ENCODE measurements at places on chromosomes 3 and 15.

DNA sequence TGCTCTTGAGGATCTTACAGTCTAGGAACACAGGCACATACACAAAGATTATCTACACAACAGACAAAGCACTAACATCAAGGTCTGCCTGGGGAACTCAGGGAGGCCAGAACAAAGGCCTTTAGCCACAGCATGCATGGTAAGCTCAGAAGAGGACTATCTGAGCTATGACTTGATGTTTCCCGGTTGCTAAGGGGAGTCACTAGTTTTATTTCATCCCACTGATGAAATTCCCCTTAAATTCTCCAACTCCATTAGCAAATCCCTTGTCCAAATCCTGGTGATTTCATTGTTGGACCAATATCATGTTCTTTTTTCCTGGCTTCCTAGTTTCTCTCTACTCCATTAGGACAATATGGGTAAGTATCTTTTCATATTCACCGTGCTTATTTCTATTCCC, 23.3 kb downstream of the FBN1 start:
- no peak for DNase-seq

DNA sequence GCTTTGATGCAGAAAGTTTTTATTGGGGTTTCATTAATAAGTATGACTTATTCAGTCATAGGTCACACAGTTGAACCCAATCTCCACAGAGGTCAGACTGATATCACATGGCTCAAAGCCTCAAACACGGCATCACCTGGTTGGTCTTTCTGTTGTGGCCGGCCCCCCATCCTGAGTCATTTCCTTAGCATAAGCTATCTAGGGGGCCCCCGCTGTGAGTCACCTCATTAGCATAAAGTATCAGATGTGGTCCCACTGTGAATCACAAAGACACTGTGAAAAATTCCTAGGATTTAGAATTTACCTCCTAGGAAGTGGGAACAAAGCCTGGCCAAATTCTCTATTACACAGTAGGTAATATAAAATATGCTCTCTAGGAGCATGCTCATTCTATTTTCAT, 502.2 kb downstream of the PYDC2 start:
- DNase-seq: peak; percentile 1

GRCh38 chr3:55402886-55403609, 84.1 kb downstream of the WNT5A start:
- peak; percentile 19 for DNase-seq

- DNase-seq: peak; percentile 40
Observed at GRCh38 chr3:58214484-58215316, 3.9 kb upstream of the DNASE1L3 start.

DNA sequence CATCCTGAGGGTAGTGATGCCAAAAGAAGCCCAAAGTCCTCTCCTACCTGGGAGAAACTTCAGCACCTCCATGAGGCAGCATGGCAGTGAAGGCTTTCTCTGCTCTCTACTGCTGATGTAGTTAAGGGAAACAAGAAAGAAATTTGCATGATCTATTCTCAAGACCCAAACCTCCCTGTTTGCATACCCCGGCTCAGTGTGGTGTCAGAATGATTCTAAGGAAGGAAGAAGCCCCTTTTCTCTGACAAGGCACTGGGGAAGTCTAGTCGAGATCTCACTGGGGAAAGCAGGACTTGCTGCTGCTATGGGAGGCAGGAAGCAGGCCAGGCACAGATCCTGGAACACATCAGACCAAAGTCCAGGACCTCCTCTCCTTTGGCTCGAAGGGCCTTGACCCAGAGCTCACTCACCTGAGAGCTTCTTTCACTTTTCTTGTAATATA, 89.4 kb upstream of the ICE2 start:
- no peak for DNase-seq

DNA sequence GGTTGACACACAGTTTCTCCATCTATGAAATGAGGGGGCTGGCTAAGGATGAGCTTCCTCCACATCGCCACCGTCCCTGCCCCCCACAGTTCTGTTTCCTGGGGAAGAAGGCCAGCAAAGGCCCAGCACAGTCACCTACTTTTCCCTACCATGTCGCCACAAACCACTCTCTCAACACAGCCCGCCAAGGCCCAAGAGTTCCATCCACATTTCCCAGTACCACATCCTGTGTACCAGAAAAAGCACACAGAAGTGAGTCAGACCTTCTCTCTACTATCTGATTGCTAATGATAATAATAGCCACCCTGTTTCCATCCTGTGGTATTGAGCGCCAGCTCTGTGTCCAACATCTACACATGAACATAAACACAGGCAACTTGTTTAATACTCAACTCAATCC, 30.3 kb upstream of the C15orf39 start:
- peak; percentile 80 for DNase-seq

DNA sequence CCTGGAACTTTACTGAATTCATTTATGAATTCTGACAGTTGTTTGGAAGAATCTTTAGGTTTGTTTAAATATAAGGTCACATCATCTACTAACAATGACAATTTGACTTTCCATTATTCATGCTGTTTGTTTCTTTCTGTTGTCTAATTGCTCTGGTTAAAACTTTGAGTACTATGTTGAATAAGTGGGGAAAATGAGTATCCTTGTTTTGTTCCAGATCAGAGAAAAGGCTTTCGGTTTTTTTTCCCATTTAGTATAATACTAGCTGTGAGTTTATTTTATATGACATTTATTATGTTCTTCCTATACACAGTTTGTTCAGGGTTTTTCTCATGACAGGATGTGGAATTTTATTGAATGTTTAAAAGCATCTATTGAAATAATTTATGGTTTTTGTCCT, 11.3 kb upstream of the TUBGCP5 start:
- no peak for DNase-seq

- DNase-seq: peak; percentile 88
Observed at GRCh38 chr3:187139126-187139894, at the start of gene RPL39L. Gene RPL39L, minus strand, starts transcription at chr3:187139496. Its CDS starts 18,196 bp downstream, at chr3:187121300.

DNA sequence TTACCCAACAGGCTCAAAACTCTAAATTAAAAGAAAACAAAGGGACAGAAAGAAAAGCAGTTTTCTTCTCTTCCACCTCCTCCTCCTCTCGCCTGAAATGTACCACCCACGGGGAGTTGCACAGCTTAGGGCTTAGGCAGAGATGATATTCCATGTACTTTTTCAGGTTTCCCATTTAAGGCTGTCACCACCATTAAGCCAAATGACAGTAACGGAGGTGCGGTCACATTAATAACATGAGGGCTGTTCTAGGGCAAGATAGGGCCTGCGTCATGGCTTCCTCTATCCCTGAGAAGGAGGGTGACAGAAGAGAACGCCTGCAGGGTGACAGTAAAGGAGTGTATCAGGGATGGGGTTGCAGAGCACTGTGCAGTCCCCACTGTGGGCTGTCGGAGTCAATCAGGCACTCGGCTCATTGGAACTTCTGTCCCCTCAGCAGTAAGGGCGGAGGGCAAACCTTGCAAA, 51.7 kb upstream of the TJP1 start:
- peak; percentile 13 for DNase-seq

GRCh38 chr3:104437131-104437750, 929.5 kb upstream of the ALCAM start:
- DNase-seq: peak; percentile 85

DNA sequence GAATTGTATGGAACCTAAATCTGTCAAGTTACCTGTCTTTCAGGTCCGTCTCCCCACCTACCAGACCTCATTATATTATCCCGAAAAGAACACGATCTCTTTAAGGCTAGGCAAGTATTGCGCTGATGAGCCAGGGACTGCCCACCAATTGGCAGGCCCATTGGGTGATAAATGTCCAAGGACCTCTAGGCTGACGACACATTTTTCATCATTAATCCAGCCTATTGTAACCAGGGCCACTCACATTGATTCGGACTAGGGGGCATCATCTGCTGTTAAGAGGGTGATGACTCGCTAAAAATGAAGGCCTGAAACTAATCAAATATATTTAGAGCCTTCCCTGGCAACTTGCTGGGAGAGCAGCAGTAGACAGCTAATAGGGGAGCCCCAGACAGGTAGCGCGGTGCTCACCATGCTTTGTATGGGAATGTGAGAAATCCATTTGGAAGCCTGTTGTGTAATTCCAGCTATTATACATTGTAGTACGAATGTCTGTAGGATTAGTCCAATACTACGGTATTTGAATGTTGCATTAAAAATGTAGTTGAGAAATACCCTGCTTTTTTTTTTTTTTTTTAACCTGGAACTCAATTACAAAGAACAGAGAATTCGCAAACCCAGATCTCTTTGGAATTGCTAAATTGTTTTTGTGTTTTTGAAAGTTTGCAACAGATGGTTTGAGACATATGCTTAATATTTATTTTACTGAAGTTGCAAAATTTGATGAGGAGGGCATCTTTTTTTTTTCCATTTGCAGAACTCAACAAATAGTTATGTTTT, 156.1 kb downstream of the ROBO2 start:
- no peak for DNase-seq

- DNase-seq: no peak
Observed at GRCh38 chr15:88678755-88679154, 39.9 kb downstream of the ISG20 start.

GRCh38 chr3:140010391-140010790, 75.4 kb downstream of the CLSTN2 start:
- DNase-seq: no peak

GRCh38 chr15:100341239-100341749, 481 bp downstream of the ADAMTS17 start:
- no peak for DNase-seq

- no peak for DNase-seq
Observed at GRCh38 chr15:92492551-92493115, 99.0 kb downstream of the ST8SIA2 start.

- peak; percentile 18 for DNase-seq
Observed at GRCh38 chr3:147793841-147794240, 384.7 kb downstream of the ZIC1 start.

DNA sequence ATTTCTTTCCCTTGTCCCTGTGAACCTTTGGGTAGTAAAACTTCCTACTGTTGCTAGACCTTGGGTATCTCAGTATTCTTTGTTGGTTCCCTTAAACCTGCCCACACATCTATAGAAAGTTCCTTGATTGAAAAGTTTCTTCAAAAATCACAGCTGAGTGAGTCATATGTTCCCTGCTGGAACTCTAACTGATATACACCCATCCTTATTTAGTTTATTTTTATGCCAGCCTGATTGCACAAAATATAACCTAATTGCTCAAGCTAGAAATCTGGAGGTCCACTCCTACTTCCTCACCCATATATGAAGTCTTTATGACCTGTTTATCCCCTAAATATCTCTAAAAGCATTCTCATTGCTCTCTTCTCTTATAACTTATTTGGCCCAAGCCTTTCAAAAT, 13.7 kb upstream of the GJD2 start:
- DNase-seq: peak; percentile 5

DNA sequence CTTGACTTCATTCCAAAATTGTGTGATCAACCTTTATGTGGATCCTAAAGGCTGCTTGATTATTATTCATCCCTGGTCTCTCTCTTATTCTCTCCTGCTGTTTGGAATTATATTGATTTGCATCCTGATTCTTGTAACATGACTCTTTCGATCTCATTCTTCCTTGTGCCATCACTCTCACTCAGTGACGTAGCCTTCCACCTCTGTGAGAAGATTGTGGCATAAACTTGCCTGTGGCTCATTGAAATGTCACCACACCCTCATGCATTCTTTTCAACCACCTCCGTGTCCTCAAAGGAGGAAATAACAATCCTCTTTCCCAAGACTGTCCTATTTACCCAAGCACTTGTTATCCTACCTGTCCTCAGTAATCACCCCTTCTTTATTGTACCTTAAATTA, 41.3 kb upstream of the GCNT3 start:
- DNase-seq: no peak

DNA sequence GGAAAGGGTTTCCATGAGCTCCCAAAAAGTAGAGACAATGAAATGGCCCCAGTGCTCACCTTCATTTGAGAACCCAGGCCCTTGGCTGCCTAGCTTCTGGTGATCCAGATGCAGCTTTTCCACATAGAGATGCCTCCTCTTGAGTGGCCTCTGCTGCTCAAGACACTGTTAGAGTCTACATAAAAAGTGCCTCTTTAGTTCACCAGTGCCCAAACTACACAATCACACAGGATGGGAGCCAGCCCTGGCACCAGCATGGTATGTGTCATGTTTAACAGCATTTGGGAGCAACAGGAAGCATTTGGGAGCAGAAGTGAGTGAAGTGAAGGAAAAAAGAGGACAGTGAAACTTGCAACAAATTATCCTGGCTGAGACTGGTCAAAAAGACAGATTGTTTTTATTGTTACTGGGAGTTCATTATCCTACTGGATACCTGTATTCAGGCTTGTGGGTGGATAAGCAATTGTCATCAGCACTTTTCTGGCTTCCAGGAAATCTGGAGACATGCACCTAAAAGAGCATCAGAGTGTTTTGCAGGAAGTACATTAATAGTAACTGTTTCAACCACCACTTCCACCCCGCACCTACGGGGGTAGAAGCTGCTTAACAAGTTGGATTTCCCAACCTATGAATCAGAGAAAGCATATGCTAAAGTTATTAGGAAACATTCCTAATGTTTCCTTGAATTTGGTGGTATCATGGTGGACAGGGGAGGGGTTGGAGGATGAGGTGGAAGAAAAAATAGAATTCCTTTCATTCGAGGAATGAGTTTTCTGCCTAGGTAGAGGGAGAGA, 416.2 kb downstream of the IGSF11 start:
- no peak for DNase-seq

DNA sequence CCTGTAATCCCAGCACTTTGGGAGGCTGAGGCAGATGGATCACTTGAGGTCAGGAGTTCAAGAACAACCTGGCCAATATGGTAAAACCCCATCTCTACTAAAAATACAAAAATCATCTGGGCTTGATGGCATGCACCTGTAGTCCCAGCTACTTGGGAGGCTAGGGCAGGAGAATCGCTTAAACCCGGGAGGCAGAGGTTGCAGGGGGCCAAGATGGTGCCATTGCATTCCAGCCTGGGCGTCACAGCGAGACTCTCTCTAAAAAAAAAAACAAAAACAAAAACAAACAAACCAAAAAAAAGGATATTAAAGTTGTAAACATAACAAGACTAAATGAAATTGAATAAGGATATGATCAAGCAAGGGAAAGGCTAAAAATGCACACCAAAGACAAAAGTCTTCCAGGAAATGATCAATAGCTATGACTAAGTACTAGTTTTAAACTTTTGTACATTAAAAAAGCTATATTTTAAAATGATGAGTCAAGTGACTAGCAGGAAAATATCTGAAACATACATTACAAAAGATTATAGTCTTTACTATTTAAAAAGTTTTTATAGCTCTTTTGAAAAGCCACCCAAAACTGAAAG, 28.6 kb downstream of the KLHL6 start:
- DNase-seq: no peak

GRCh38 chr15:44495562-44495961, 41.4 kb upstream of the EIF3J start:
- no peak for DNase-seq

DNA sequence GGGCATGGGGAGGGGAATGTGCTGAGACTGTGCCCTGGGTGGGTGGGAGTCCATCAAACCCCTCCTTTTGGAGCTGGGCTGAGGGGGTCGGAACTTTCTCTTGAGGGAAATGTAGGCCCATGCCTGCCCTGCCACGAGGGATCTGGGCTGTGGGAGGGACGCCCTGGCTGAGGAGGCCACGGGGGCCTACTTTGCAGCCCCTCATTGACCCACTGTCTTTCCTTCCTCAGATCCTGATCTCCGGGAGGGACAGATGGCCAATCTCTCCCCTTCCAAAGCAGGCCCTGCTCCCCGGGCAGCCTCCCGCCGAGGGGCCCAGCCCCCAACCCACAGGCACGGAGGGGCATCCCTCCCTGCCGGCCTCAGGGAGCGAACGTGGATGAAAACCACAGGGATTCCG, 25.3 kb downstream of the LOXL1 start:
- DNase-seq: no peak

All from choroid plexus epithelial cell (primary cell).